GM13977 (cell line): ENCODE measurements at places on chromosomes 7 and 10.

DNA sequence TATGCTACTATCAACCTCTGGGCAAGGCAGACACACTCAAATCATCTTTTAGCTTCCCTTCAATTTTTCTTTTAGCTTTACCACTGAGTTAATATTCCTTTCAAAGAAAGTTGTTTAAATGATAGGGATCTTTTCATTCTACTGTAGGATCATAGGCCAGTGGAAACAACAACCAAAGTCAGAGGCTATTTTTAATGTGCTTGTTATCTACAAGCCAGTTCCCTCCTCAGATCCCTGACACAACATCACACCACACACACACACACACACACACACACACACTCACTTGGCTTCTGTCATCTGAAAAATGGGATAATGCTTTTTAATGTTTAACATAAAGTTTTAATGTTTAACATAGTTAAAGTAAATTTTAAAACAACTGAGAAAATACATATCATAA is 106.7 kb upstream of the CAV2 start:
- no peak for DNase-seq

GRCh38 chr7:7119729-7120128 is 62.6 kb upstream of the C1GALT1 start:
- DNase-seq, result no peak

DNA sequence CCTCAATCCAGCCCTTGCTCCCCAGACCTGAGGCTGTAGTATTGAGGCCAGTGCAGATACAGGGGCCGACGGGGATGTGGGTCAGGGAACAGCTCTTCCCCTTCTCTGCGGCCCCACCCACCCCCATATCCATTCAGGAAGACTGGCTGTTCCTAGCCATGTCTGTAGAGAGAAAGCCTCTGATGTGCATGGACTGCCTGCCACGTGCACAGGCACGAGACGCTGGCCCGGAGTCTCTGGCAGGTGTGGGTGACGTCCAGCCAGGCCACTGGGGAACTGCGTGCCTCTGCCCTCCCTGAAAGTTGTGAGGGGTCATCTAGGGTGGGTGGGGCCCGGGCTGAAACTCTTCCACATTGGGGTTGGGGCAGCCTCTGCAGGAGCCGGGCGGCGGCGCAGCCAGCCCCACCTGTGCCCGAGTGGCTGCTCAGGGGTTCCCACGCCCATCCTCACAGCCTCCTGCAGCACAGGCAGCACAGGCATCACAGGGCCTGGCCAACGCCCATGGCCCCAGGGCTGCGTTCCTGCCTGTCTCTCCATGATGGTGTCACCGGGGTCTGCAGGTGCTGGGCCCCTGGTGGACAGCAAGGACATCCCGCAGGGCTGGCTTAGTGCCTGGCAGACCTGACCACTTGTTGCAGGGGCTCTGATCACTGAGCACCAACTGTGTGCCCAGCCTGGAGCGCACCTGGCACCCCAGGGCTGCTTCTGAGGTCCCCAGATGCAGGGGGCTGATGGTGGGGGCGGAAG is 27.5 kb downstream of the MICALL2 start:
- DNase-seq, result no peak

DNA sequence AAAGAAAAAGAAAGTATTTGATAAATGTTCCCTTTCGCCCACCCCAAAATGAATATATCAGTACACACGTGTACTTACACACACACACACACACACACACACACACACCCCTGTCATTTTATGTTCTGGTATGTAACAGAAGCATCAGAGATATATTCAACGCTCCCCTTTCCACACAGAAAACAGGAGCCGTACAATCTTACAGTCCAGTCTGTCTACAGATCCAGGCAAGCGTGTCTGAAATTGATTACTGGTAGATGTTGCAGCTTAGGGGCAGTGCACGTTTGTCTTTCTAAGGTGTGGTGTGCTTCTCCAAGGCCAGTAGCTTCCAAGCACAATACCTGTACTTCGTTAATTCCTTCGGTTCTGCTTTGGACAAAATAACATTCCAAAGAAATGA is 143.7 kb upstream of the RNF32 start:
- no peak for DNase-seq

- DNase-seq, result no peak
Measured at GRCh38 chr7:26531926-26532325, 240.3 kb downstream of the SNX10 start.

- DNase-seq, result no peak
Measured at GRCh38 chr7:148212731-148213130, 377.8 kb upstream of the C7orf33 start.

GRCh38 chr7:134179036-134180011 is 52.2 kb downstream of the LRGUK start:
- DNase-seq, result no peak

- no peak for DNase-seq
Measured at GRCh38 chr7:135930565-135931461, 46.3 kb downstream of the MTPN start.

- no peak for DNase-seq
Measured at GRCh38 chr7:107079212-107079940, 34.9 kb downstream of the PRKAR2B start.

- no peak for DNase-seq
Measured at GRCh38 chr7:27943241-27943640, 203.3 kb downstream of the TAX1BP1 start.

DNA sequence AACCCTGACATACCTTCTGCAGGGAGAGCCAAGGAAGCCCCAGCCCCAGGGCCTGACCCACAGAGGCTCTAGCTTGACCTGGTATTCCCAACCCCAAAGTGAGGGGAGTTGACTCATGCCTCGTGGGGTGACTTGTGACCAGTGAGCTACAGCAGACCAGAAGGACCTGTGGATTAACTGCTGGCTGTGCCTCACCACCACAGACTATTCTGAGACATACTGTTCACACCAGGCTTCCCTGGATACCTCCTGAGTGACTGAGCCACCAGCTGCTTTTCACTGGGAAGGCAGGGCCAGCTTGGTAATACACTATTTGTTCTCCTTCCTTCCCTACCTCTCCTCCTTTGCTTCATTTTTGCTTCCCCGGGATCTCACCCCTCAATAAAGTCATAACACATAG is 7.3 kb downstream of the PLXNA4 start:
- no peak for DNase-seq

DNA sequence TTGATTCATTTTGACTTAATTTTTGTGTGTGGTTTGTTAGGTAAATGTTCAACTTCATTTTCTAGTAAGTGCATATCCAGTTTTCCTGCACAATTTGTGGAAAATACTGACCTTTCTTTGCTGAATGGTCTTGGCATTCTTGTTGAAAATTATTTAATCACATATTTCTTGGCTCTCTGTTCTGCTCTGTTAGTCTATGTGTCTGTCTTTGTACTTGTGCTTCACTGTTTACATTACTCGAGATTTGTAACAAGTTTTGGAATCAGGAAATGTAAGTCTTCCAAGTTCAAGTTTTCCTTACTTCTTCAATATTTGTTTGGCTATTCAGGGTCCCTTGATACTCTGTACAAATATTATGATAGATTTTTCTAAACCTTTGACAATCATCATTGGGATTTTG is 838.2 kb upstream of the POM121L12 start:
- DNase-seq, result no peak
